Endothelial cell of umbilical vein (primary cell): ENCODE measurements at places on chromosomes 11 and 22.
A peak's percentile ranks its signal among the peaks of the same experiment; 100 is the strongest.

DNA sequence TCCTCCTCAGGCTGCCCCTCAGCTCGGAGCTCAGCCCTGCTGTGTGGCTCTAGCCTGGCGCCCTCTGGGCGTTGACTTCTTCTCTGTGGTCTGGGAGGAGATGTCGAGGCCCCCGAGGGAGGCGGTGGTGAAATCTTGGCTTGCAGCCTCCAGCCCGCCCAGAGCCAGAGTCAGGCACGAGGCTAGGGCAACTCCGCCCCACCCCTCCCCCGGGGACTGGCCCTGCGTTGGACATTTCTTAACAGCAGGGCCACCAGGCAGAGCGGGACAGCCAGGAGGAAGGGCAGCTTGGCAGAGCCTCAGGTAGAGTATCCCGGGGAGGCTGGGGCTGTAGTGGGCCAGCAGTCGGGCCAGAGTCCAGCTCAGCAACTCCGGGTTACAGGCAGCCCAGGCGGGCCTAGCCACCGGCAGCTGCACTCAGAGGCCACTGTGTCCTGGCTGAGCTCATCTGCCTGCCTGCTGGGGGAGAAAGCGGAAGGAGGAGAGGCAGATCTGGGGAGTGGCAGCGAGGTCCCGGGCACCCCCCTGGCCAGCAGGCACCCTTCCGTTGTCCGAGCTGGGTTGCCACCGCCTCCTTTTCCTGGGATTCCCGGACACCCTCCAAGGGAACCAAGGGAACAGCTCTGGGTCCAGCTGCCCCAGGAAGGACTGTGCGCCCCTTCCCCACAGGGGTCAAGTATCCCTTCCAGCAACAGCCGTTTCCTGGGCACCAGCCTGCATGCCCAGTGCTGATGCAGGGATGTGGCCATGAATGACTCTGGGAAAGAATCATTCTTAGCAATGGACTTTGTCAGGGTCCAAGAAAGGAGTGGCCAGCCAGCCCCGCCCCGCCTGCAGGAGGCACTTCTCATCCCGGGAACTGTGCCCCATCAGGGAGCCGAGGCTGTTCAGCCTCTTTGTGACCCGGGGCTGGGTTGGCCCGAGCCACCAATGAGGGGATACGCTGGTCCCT is at the start of gene ALDH3B1:
Gene ALDH3B1, plus strand, starts transcription at position 238 of the 952 bp plus-strand sequence. CDS start 4,971 bp downstream, outside the sequence.
- DNase-seq = peak; percentile 40

- no peak for DNase-seq
These were observed 60.4 kb downstream of the BCL2L13 start for GRCh38 chr22:17698948-17699347.

DNA sequence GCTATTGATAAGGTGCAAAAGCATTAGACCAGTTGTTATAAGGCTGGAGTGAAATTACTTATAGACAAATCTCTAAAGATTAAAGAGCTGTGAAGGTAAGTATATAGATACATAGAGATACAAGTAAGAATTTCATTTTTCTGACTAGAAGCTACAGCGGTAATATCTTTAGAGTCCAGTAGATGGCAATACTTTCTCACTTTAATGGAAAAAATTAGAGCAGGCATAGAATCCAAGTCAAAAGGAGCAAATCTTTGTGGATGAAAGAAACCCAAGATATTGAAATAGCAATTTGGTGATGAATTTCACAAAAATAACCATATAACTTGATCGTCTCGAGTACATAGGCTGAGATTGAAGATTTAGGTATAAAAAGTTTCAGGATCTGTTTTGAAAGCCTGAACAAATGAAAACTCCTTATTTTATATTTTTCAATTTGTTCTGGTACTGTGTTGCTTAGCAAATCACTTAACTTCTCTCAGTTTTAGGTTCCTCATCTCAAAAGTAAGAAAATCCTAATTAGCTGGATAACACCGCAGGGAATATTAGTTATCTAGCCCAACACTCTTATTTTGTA is 81.9 kb downstream of the UVRAG start:
- DNase-seq = peak; percentile 63

GRCh38 chr11:56885854-56886253 is 102.9 kb upstream of the OR5AK2 start:
- no peak for DNase-seq

DNA sequence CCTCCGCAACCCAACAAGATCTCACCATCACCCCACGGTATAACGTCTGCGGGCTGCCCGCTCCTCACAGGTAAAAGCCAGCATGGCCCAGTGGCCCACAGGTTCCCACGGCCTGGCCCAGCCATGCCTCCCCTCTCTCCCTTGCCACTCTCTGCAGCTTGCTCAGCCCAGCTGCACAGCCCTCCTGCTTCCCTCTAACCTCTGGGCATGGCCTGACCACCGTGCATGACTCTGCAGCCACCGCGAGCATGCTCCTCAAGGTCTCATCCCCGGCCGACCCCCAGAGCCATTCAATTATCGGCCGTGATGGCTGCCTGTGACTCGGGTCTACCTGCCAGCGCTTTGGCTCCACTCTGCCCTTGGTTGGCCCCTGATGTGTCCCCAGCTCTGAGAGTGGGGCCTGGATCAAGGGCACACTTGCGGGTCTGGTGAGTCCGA is 185.5 kb downstream of the CTTN start:
- no peak for DNase-seq

DNA sequence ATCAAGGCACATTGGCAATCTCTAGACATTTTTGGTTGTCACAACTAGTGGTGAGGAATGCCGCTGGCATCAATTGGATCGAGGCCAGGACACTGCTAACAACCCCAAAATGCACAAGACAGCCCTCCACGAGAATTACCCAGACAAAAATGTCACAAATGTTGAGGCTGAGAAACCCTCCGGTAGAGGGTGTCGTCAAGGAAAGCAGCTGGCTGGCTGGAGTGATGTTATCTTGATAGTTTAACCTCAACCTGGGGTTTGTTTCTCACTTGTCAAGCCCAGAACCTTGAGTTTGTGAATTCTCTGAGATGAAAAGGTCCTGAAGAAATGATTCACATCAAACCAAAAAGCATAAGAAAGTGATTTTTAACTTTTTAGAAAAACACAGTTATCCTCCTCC is 21.1 kb upstream of the TMPRSS13 start:
- DNase-seq = no peak

DNA sequence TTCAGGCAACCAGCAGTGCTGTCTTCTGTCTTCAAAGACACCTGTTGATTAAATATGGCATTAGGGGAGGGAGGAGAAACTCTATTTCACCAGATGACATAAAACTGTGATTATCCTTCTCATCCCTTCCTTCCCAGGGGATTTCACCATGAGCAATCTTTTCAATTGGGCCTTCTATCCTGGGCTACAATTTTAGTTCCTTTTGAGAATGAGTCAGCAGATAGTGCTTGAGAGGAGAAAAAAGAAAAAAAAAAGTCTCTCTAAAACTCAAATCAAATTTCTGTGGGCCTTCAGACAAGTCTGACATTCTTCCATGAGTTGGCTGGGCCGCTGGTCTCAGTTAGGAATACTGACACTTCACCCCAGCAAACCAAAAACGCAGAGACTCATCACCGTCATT is 7.2 kb downstream of the FLI1 start:
- peak; percentile 36 for DNase-seq

DNA sequence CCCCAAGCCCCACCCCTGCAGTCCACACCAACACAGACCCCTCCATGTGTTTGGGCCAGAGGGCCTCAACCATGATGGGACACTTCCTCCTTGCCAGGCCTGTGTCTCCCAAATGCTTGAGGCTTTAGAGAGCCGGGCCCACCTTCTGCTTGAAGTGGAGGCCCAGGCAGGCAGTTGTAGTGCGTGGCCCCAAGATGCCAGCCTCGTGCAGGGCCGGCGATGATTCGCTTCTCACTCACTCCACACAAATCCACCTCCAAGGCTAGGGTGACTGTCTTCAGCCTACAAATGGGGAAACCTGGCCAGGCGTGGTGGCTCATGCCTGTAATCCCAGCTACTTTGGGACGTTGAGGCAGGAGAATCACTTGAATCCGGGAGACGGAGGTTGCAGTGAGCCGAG is 5.7 kb downstream of the PRR5 start:
- DNase-seq = no peak

DNA sequence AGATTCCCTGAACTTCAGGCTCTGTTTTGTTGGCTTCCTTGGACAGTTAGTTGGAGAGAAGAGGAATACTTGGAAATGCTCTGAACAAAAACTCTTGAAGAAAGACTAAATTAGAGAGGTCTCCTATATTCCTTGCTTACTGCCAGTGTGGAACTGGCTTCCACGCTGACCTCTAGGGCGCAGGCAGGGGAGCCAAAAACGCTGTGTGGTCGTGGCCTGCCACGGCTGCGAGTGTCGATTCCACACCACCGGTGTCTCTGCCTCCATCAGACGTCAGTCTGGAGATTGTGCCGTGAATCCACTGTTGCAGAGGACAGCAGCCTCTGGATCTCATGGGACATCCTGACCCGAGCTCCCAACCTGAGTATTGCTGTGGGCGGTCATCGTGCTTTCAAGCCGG is 37.5 kb upstream of the RAB1B start:
- DNase-seq = no peak

- peak; percentile 56 for DNase-seq
These were observed 16.8 kb downstream of the FZD4 start for GRCh38 chr11:86938203-86938899.

GRCh38 chr22:30717952-30718351 is 23.3 kb downstream of the OSBP2 start:
- no peak for DNase-seq

- no peak for DNase-seq
These were observed 1.8 kb downstream of the ST3GAL4 start for GRCh38 chr11:126357055-126357962.

- DNase-seq = no peak
These were observed 177.8 kb upstream of the NARS2 start for GRCh38 chr11:78752494-78752893.

DNA sequence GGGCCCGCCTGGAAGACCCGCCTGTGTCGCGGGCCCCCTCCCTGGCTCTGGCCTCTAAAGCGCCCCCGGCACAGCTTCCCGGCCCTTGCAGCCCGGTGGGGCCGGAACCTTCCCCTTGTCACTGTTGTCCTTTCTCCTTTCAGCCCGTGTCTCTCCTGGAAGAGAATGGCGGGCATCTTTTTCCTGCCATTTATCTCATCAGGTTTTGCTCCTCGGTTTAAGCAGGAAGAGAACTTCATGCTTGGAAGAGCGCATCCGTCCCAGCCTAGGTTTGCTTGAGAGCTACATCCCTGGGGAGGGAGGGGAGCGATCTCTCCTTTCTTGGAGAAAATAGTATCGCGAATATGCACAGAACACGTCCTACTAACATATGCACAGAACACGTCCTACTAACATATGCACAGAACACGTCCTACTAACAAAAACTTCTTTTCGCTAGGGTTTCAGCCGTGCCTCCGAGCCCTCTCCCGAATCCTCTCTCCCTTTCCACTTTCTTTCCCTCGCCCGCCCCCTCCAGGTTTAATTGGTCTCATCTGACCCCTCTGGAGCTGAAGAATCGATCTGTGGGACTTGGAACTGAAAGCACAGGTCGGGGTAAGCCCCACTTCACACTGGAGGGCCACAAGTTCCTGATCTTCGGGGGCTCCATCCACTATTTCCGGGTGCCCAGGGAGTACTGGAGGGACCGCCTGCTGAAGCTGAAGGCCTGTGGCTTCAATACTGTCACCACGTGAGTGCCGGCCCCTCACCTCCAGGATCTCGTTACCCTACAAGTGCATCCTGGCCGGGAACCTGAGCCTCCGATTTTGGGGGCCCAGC is 1.2 kb downstream of the GLB1L3 start:
- DNase-seq = no peak

- DNase-seq = no peak
These were observed 402.5 kb downstream of the TMEM135 start for GRCh38 chr11:87440076-87440770.

DNA sequence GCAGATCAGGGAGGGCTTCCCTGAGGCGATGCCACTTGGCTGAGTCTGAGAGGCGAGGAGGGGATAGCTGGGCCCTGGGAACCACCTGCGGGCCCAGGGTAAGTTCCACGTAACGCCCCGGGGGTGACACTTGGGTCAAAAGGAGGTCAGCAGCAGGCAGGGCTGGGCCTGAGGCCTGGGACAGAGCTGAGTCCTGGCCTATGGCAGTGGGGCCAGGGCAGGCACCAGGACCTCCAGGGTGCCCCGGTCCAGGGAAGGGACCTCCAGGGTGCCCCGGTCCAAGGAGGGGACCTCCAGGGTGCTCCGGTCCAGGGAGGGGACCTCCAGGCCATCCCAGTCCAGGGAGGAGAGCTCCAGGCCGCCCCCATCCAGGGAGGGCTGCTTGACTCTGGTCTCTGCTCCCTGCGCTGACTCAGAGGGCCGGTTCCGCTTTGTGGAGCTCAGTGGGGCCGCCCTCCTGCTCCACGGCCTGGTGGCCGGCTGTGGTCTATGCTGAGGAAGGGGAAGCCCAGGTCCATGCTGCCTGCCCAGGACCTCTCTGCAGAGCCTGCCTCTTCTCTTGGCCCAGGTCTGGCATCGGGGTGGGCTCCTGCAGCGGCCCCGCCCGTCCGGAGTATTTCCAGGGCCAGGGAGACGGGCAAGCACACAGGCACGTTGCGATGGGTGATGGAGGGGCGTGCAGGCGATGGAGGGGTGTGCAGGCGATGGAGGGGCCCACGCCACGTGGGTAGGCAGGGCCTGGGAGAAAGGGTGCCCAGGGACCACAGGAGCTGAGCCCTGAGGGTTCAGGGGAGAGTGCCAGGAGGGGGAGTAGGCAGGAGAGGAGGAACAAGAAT is 19.5 kb upstream of the WNT7B start:
- DNase-seq = peak; percentile 77

- no peak for DNase-seq
These were observed 9.6 kb downstream of the ABCG4 start for GRCh38 chr11:119158467-119158866.

DNA sequence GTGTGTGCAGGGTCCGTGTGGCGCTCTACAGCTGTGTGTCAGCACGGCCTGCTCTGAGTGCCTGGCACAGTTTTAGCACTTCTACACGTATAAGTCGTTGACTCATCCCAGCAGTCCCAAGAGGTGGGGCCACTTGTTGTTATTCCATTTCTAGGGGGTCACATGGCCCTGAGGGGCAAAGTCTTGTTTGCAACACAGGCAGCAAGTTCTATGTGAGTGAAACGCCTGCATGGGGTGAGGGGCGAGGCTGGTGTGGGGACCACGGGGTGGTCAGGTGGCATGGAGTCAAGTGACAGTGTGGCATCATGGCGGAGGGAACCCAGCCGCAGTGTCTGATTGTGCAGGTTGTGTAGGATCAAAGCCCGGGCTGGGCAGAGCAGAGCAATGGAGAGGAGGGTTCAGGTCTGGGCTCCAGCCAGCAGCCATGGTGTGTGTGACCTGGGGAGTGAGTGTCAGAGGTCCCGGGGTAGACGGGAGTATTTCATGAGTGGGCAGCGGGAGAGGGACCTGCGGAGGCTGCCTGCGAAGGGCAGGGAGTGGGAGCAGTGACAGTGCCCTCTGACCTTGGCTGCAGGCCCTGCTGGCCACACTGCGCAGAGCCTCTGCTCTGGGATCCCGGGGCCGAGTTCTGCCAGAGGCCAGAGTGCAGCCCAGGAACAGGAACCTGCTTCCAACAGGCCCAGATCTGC is 27.9 kb downstream of the SHANK3 start:
- peak; percentile 32 for DNase-seq

GRCh38 chr11:78217650-78218541 is 29.2 kb downstream of the USP35 start:
- no peak for DNase-seq

DNA sequence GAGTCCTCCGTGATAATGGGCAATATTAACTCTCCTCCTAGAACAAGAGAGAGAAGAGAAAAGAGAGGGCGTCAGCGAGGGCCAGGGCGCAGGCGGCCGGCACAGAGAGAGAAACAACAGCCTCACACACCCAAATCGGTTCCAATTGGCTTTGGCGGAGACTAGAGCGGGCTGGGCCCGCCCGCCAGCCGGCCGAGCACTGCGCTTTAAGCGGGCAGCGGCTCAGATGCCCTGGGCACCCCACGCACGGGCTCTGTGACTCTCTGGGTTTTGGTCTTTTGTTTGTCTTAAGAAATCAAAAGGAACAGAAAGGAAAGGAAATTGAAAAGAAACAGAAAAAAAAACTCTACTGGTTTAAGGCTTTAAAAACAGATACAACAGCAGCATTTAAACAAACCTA is 17.0 kb downstream of the SLC22A12 start:
- DNase-seq = no peak
